Transverse colon (tissue), 4 donors: ENCODE measurements at places on chromosomes 6 and 20. TPM values are rescaled to one million over a fixed set of nuclear protein-coding genes. Genes with fewer than 3 reads are reported as not detected.
A peak's percentile ranks its signal among the peaks of the same experiment; 100 is the strongest.

SEL1L2 gene
- not detected for total RNA-seq

AFG1L gene
- total RNA-seq: 2.2 TPM

TFAP2A gene
- not detected for total RNA-seq

MOCS1 gene
- total RNA-seq: 28.3 TPM

ZNF318 gene
- total RNA-seq: 14.2 TPM

BNIP5 gene
- 12.2 TPM for total RNA-seq

CLPSL2 gene
- total RNA-seq: not detected

PEX6 gene
- total RNA-seq: 27.5 TPM

DCDC2 gene
- not detected for total RNA-seq

C2 gene
- 7.5 TPM for total RNA-seq

CYP39A1 gene
- 10.2 TPM for total RNA-seq

KLHDC3 gene
- 61.6 TPM for total RNA-seq

NFATC2 gene
- total RNA-seq: 12.0 TPM

DNA sequence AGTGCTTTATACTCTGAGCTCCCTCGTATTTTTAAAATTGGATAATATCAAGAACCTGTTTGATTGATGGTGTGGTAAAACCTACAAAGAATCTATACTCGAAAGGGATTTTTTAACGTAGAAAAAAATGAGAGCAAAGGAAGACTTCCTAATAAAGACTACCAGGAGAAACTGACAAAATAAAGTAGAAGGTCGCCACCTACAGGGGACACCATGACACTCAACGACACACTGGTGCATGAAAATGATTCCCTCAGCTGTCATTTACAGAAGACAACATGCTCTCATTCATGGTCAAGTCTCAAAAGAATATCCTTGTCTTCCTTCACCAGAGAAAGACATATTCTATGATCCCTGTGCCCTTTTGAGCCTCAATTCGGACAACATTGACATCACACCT lies 10.1 kb upstream of the NHSL1 start:
- H3K27ac ChIP-seq: no peak overlapping the region
- H3K4me1 ChIP-seq: peaks cover 44% of the 10 kb centered on the region
- no peaks in the 10 kb centered on the region for H3K36me3 ChIP-seq
- H3K27me3 ChIP-seq: no peaks in the 10 kb centered on the region

DNA sequence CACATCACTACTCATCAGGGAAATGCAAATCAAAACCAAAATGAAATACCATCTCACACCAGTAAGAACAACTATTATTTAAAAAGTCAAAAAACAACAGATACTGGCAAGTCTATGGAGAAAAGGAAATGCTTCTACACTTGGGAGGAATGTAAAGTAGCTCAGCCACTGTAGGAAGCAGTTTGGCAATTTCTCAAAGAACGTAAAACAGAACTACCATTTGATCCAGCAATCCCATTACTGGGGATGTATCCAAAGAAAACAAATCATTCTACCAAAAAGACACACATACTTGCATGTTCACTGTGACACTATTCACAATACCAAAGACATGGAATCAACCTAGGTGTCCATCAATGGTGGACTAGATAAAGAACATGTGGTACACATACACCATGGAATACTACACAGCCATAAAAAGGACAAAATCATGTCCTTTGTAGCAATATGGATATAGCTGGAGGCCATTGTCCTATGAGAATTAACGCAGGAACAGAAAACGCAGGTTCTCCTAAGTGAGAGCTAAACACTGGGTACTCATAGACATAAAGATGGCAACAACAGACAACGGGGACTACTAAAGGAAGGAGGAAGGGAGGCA lies 260.4 kb downstream of the RNGTT start:
- H3K27ac ChIP-seq: no peak overlapping the region
- H3K4me1 ChIP-seq: no peaks in the 10 kb centered on the region
- no peak for DNase-seq
- H3K36me3 ChIP-seq: no peaks in the 10 kb centered on the region

DNA sequence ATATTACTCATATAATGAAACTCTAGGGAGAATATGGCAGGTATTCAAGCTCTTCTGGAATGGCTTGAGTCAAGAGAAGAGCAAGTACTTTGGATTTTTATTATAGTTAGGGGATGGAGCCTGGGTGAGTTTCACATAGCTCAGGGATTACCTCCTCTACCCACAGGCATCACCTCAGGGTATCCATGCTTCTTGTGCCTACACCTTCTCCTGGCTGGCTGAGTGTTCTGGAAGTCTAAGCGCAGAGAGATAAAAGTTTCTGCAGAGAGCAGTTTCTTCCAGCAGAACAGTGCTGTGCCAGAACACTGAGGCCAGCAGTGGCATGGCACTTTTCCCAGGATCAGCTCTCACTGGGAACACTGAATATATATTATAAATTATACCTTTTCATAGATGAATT lies 199.7 kb upstream of the KCNQ5 start:
- H3K27ac ChIP-seq: no peak overlapping the region
- H3K4me3 ChIP-seq: no peak overlapping the region
- no peak for DNase-seq
- no peaks in the 10 kb centered on the region for H3K4me1 ChIP-seq
- H3K27me3 ChIP-seq: no peaks in the 10 kb centered on the region
- no peaks in the 10 kb centered on the region for H3K36me3 ChIP-seq

GRCh38 chr20:22027423-22027822 lies 322.0 kb downstream of the PAX1 start:
- DNase-seq: no peak
- H3K4me3 ChIP-seq: no peak overlapping the region
- no peaks in the 10 kb centered on the region for H3K27me3 ChIP-seq
- H3K4me1 ChIP-seq: no peaks in the 10 kb centered on the region

GRCh38 chr6:9606435-9607134 lies 808.3 kb downstream of the TFAP2A start:
- DNase-seq: no peak
- H3K4me1 ChIP-seq: no peaks in the 10 kb centered on the region
- no peaks in the 10 kb centered on the region for H3K27me3 ChIP-seq

- no peaks in the 10 kb centered on the region for H3K36me3 ChIP-seq
- DNase-seq: no peak
- no peaks in the 10 kb centered on the region for H3K27me3 ChIP-seq
- H3K4me1 ChIP-seq: no peaks in the 10 kb centered on the region
- no peak overlapping the region for H3K4me3 ChIP-seq
- no peak overlapping the region for H3K27ac ChIP-seq
These were observed 292.8 kb downstream of the CDC5L start for GRCh38 chr6:44680202-44680720.

- no peaks in the 10 kb centered on the region for H3K27me3 ChIP-seq
- H3K36me3 ChIP-seq: no peaks in the 10 kb centered on the region
- no peak overlapping the region for H3K27ac ChIP-seq
- DNase-seq: peak; percentile 38
- no peak overlapping the region for H3K4me3 ChIP-seq
These were observed 236.8 kb downstream of the LY86 start for GRCh38 chr6:6825193-6825784.

DNA sequence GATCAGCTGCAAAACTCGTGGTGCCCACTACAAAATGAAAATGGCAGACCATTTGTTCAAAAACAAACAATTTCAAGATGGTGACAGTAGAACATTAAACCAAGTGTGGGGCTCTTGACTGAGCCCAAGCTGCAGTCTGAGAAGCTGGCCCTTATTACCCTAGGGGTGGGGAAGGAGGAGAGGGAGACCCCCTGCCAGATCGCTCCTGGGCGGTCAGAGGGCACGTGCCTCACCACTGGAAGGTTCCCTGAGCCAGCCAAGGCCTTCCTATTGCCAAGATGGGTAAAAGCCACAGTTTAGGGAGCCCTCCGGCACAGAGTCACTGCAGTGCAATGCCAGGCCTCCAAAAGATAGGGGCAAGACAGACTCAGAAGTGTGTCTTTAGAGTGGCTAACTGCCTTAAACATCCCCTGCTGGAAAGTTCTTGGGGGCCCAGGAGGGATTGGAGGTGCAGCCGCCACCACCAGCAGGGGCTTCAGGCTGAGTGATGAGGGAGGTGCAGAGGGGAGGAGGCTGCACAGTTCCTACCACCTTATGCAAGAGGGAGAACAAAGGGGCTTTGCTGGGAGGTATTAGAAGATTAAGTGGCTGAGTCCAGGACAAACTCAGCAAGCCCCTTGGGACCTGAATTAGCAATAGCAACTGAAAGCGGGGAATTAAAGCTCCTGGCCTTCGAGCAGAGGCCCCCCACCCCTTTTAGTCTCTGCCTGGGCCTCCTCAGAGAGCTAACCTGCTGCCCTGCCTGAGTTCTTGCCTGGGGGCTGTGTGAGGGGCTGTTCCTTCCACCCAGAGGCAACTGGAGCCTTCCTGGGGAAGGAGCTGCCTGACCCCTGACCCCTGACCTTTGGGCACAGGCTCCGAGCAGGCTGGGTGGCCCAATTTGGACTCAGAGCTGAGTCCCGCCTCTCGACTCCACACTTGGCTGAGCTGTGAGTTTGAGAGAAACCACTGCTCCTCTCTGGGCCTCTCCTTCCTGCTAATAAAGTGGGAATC lies 88.4 kb downstream of the VEGFA start:
- no peak for DNase-seq
- no peaks in the 10 kb centered on the region for H3K27me3 ChIP-seq
- no peak overlapping the region for H3K4me3 ChIP-seq

GRCh38 chr6:134217105-134217797 lies 100.7 kb downstream of the SGK1 start:
- no peaks in the 10 kb centered on the region for H3K36me3 ChIP-seq
- H3K27ac ChIP-seq: no peak overlapping the region
- no peaks in the 10 kb centered on the region for H3K27me3 ChIP-seq
- H3K4me1 ChIP-seq: peaks cover 2% of the 10 kb centered on the region

GRCh38 chr20:1883986-1884385 lies 11.2 kb upstream of the SIRPA start:
- no peak overlapping the region for H3K27ac ChIP-seq
- DNase-seq: no peak
- H3K4me1 ChIP-seq: no peaks in the 10 kb centered on the region
- H3K36me3 ChIP-seq: no peaks in the 10 kb centered on the region
- H3K4me3 ChIP-seq: no peak overlapping the region
- no peaks in the 10 kb centered on the region for H3K27me3 ChIP-seq

- H3K27ac ChIP-seq: no peak overlapping the region
- DNase-seq: no peak
- H3K27me3 ChIP-seq: no peaks in the 10 kb centered on the region
- no peaks in the 10 kb centered on the region for H3K4me1 ChIP-seq
These were observed 463.5 kb upstream of the FLRT3 start for GRCh38 chr20:14800707-14801425.

DNA sequence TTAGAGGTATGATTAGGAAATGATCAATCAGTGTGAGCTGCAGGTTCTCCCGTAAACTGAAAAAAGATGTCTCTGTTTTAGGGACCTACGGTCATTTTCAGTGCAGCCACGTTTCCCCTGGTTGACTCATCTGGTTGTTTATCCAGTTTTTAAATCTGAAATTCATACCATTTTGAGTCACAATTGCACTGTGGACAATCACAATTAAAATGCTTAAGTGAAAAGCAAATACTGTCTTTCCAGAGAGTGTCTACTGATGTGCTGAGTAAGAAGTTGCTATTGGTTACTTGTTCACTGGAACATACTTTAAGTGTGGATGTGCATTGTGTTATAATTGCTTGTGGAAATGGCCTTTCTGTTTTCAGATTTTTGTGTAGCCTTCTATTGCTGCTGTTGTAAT lies 305.1 kb upstream of the SASH1 start:
- no peaks in the 10 kb centered on the region for H3K27me3 ChIP-seq
